ENCODE measurements at places on chromosomes 5 and 9.

DNA sequence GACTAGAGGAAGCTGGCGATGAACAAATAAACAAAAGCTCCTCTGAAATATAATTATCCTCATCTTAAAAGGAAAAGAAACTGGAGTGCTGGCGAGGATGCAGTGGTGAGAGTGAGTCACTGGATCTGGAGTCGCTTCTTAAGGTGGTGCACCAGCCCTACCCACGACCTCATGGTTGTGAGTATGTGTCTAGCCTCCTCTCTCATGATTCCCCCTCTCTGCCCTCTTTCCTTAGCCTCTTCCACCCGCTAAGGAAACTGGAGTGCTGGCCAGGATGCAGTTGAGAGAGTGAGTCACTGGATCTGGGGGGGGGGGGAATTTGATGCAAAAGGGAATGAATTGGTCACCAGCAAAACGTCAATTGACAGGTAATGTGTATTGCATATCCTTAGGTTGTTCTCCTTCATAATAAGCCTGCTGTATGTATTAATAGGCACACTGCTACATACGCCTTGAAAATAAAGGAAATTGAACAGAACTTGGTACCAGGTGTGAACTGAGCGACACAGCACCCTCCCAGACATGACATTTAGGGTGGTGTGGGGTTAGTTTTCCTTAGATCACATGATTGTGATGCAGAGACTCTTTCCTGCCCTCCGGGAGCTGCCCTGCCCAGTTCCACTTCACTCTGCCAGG is 36.3 kb upstream of the EBF1 start:
- no peak for DNase-seq

DNA sequence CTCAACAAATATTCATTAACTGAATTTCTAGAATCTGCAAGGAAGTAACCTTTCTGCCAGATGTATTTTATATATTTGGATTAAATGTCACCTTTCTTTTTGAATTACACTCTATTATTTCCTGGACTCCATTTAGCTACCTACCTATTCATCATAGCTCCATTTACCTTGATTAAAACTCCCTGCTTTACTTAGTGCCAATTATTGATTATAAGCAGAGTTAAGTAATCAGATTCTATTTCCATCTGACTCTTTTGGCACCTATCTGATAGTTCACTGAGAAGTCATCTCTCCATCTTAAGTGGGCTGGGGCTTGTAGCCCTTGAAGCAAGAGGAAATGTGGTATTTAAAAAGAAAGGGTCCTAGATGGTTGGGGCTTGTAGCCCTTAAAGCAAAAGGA is 88.6 kb downstream of the TRPM3 start:
- no peak for DNase-seq

DNA sequence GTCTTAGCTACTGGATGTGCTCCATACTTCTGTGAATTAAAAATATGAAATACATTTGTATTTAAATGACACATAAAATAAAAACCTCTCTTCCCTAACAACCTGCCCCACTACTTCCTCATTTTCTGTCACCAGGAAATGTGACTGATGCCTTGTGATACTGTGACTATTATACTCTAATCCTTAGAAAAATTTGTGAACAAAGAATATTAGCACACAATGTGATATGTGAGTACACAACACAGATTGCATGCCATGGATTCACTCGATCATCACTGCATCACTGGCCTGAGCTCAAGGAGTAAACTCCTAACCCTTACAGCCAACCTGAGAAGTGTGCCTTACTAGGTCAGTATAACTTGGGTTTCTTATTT is 281.0 kb downstream of the EFNA5 start:
- DNase-seq, result no peak

GRCh38 chr9:91086657-91087461 is 274.9 kb downstream of the AUH start:
- no peak for DNase-seq

GRCh38 chr5:111720333-111720890 is 36.6 kb downstream of the NREP start:
- no peak for DNase-seq

DNA sequence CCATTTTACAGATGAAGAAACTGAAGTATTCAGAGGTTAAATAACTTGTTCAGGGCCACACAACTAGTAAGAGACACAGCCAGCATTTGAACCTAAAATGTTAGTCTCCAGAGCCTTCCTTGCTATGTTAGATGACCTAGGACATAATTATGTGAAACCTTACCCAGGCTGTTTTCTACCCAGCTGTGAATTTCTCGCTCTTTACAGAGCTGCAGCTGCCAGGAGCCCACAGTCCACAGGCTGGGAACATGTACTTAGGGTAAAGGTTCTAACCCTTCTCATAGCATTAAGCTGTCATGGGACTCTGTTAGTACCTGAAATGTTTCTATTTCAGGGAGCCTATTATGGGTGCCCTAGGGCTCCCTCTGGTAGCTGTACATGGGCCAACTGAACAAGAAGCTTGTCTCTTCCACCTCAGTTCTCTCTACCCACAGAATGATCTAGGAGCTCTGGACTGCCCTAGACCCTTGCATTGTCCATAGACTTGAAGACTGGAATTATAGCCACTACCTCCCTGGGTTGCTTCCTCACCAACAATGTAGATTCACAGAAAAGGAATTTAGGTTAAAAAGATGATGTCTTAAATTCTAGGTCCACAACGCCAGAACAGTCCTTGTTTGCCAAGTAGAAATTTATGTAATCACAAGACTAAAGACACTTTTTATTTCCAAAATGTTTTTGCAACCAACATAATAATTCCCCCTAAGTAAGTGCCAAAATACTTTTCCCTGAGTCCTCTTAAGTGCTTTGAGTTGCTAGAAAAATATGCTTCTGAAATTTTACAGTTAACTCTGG is 262.9 kb downstream of the PIK3R1 start:
- no peak for DNase-seq

GRCh38 chr9:93164085-93164484 is 19.9 kb upstream of the WNK2 start:
- no peak for DNase-seq

DNA sequence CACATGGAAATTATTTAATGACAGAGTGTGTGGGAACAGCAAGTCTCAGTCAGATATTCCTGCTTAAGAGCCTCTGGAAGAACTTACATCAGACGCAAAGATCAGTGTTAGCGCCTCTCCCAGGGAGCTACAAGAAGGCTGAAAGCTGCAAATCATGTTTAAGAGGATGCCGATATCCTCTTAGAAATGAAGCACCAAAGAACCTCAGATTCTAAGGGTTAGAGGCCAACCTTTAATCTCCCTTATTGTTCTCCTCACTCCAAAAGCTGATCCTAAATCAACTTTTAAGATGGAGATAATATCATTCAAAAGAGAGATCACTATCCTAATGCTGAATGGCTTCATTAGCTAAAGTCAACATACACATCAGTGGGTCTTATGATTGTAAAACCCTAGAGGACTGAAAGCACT is 160.6 kb downstream of the NFIB start:
- DNase-seq, result no peak

DNA sequence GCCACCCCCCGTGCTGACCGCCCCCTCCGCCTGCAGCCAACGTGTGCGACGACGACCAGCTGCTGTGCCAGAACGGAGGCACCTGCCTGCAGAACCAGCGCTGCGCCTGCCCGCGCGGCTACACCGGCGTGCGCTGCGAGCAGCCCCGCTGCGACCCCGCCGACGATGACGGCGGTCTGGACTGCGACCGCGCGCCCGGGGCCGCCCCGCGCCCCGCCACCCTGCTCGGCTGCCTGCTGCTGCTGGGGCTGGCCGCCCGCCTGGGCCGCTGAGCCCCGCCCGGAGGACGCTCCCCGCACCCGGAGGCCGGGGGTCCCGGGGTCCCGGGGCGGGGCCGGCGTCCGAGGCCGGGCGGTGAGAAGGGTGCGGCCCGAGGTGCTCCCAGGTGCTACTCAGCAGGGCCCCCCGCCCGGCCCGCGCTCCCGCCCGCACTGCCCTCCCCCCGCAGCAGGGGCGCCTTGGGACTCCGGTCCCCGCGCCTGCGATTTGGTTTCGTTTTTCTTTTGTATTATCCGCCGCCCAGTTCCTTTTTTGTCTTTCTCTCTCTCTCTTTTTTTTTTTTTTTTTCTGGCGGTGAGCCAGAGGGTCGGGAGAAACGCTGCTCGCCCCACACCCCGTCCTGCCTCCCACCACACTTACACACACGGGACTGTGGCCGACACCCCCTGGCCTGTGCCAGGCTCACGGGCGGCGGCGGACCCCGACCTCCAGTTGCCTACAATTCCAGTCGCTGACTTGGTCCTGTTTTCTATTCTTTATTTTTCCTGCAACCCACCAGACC is 80.2 kb downstream of the NTNG2 start:
- DNase-seq, result no peak

GRCh38 chr5:13322769-13323168 is 621.7 kb downstream of the DNAH5 start:
- no peak for DNase-seq

GRCh38 chr9:2816476-2817141 is 27.3 kb downstream of the PUM3 start:
- peak; percentile 70 for DNase-seq

DNA sequence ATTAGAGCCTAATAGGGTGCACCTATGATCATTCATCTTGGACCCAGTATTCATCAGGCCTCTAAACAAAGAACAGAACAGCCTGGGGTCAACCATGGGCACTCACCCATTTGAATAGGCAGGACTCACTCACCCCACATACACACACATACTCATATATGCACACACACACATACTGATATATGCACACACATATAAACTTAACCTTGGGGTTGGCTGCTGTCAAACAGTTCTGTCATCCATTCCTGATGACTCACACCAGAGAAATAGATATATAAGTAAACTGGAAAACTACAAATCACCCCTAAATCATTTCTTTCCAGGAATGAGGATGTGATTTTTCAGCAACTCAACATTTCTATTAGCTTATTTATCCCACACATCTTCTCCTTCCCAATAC is 51.3 kb downstream of the ARL15 start:
- DNase-seq, result no peak

- DNase-seq, result no peak
These were observed 18.7 kb upstream of the ROPN1L start for GRCh38 chr5:10423022-10423421.

GRCh38 chr5:36841677-36842076 is 34.9 kb upstream of the NIPBL start:
- DNase-seq, result no peak

DNA sequence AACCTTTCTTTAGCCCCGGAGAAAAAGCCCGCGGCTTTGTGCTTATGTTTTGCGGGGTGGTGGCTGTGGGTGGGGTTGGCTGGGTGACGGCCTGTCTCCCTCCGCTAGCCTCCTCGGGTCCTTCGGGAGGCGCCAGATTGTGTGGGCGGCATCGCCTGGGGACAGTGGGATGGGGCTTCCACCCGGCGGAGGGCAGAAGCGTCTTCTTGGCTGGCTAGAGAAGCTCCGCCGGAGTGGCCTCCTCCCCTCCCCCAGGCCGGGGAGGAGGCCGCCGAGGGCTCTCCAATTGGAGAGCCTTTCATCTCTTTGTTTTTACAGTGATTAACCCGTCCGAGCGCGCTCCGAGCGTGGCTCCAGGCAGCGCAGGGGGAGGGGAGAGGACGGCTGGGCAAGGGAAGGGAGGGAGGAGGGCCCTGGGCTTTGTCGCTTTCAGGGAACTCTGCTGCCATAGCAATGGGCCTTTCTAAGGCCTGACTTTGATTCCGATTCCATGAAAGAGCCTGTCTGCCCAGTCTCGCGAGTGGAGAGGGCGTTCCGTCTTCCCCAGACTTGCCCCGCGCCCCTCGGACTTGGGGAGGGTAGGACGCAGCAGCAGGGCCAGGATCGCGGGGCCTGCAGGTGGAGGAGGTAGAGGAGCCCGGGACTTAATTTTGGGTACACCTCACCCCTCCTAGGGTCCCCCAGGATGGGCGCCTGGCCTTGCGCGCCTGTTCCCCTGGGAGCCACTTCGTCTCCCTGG is 36.7 kb upstream of the TIFAB start:
- DNase-seq, result no peak

DNA sequence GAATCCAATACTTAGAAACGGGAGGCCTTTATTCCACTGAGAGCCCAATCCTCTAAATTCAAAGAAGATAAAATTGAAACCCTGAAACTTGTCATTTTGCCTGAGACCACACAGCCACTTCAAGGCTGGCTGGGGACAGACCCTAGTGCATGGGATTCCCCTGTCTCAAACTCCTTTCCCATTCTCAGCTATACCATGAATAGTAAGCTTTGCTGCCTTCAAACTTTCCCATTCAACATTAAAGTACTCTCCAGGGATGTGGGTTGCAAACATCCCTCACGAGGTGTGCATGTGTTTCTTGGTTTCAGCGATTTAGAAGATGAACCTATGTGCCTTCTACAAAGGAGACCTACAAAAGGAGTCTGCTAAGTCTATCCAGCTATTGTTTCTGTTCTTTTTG is 64.6 kb downstream of the GABRB2 start:
- DNase-seq, result no peak

GRCh38 chr9:76529653-76530052 is 70.7 kb downstream of the GCNT1 start:
- no peak for DNase-seq

- no peak for DNase-seq
These were observed 578 bp upstream of the PSAT1 start for GRCh38 chr9:78296201-78296892.

DNA sequence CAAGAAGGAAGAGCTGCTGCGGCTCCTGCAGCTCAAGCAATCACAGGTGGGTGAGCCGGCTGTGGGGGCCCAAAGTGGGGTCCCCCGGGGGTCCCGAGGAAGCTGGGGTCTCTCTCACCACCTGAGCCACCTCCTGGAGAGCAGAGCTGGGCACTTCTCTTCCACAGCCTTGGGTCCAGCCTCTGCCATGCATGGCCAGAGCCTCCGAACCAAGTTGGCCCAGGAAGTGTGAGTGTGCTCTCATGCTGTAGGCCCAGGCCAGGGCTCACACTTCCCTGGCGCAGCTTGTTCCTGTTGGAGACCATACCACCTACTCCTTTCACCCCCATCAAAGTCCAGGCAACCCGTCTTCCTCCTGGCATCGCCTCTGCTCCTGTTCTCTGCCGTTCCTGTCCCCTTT is 19.7 kb downstream of the HMCN2 start:
- no peak for DNase-seq

DNA sequence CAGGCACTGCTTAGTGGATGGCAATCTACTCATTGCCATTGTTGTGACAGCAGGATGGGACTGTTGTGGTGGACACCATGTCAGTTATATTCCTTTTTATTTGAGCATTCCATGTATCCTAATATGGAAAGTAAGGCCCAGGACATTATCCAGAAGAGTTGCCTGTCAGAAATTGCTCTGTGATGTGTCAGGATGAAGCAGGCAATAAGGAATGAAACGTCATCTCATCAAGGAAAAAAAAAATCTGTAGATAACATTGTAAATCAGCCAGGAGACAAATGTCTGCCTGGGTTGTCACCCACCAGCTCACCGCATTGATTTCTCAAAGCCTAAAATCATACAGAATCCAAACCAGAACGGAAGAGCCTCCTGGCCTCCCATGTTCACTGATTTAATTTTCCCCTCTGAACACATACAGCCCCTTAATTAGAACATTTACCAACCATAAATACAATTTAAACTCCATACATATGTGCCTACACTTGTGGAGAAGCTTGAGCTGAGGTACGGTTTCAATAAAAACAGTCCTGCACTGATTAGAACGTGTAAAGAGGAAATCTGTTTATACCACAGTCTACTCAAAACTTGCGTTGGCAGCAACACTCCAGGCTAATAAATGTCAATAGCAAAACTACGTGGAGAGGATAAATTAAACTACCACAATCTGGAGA is 73.9 kb downstream of the FOXD1 start:
- no peak for DNase-seq

- DNase-seq, result peak; percentile 15
These were observed 46.6 kb downstream of the SECISBP2 start for GRCh38 chr9:89364666-89365531.

Measured in tibial artery (tissue), 4 donors.